ENCODE measurements at places on chromosomes 11 and 22. TPM values are rescaled to one million over a fixed set of nuclear protein-coding genes. Genes with fewer than 3 reads are reported as not detected.

ACRV1 gene
- total RNA-seq: not detected

GRCh38 chr22:41401781-41402648, 20.3 kb downstream of the TEF start:
- no peak for DNase-seq

- DNase-seq: peak; percentile 59
Observed at GRCh38 chr11:122069707-122070360, 46.2 kb downstream of the BLID start.

DNA sequence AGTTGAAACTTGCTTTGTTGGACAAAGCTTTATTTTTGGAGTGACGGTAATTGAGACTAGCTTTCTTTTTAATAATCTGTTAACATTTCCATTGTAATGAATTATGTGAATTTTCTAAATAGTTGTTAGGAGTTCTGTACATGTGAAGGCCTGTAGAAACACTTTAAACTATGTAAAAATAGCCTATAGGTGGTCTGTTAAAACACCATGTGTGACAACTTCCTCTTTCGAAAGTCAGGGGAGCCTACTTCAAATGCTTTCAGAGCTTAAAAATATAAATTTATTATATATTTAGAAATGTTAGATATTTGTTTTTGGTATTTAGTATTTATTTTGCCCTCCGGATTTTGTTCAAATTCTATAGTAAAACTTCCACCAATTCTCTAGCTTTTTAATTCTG, 28.7 kb downstream of the DDIAS start:
- DNase-seq: no peak

CDC42EP2 gene
- 11.6 TPM for total RNA-seq

- no peak for DNase-seq
Observed at GRCh38 chr11:104015649-104016415, 20.6 kb upstream of the DDI1 start.

- no peak for DNase-seq
Observed at GRCh38 chr11:128133501-128133900, 453.9 kb downstream of the ETS1 start.

DNA sequence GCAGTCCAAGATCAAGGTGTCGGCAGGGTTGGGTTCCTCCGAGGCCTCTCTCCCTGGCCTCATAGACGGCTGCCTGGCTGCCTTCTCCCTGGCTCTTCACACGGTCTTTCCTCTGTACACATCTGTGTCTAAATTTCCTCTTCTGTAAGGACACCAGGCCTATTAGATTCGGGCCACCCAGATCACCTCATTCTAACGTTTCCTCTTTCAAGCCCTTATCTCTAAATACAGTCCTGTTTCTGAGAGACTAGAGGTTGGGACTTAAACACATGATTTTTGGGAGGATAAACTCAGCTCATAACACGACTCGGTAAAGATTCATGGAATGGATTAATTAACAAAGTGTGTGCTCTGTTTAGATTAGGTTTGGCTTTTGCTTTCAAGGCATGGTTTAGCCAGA, 136.0 kb upstream of the SORL1-AS1 start:
- DNase-seq: no peak

GRCh38 chr22:32106930-32107329, 52.2 kb downstream of the C22orf42 start:
- DNase-seq: no peak

PRR33 gene
- not detected for total RNA-seq

DNA sequence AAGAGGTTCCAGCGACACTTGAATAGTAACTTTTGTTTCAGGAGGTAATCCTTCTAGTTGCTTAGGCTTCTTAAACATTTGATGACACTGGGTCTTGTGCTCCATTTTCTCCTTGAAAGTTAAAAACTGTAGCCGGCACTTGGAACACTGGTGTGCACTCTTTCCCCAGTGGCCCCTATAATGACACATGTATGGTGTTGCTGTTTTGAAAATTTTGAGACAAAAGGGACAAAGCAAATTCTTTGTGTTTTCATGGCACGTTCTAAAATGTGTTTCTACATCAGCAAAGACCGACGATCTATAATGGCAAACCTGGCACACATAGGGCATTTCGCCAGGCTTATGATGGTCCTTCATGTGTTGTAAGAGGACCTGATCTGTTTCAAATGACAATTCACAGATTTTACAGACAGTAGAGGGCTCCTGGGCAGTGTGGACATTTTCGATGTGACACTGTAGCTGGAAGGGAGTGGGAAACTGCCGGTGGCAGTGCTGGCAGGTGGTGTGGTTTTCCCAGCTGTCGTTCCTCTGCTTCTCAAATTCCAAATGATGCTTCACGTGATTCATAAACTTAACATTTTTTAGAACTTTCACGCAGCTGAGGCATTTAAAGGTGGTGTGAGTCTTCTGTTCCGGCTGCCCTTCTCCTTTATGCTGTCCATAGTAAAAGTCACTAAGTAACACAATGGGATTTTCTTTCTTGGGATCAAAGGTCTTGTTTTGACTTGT, 20.5 kb downstream of the ZNF280B start:
- DNase-seq: no peak

Data from left lung (tissue), 14 donors.